ENCODE measurements at places on chromosomes 4 and X.

DNA sequence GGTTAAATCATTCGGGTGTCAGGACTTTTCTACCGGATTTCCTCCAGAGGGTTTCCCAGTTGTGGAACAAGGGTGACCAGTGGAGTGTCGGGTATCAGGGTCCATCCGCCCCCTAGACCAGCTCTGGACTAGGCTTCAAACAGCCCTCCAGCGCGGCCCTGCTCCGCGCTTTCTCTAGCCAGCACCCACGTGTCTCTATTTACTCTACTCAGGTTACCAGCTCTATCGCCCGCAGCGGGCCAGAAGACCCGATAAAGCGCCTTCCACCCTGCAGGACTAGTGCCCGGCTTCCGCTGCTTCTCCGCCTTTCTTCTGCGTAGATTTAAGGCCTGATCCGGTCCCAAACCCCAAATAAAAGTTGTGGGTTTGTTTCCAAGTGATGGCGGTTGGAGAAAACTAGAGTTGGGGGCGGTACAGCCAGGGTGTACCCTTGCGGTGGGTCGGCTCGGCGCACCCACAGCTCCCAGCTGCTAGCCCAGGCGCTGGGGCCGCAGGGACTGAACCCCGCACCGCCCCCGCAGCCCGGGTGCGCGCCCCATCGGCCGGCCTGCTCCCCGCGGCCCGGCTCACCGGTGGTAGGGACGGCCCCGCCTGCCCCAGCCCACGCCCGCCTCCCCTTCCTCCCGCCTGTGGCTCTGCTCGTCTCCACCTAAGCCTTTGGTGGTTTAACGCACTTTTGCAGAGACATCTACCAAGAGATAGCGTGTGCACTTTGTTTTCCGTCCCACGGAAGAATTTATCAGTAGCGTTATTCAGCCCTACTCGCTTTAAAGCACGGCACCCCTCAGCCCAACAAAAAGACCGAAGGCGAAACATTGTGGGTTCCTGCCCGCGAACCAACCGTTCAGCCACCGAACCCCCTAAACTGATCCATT is 2.1 kb downstream of the LEF1 start:
- no peak for DNase-seq
- H3K4me3 ChIP-seq, result peak overlapping the region; percentile 89
- H3K27me3 ChIP-seq, result peaks cover 84% of the 10 kb centered on the region
- H3K27ac ChIP-seq, result peak overlapping the region; percentile 41
- H3K4me1 ChIP-seq, result peaks cover 25% of the 10 kb centered on the region

DNA sequence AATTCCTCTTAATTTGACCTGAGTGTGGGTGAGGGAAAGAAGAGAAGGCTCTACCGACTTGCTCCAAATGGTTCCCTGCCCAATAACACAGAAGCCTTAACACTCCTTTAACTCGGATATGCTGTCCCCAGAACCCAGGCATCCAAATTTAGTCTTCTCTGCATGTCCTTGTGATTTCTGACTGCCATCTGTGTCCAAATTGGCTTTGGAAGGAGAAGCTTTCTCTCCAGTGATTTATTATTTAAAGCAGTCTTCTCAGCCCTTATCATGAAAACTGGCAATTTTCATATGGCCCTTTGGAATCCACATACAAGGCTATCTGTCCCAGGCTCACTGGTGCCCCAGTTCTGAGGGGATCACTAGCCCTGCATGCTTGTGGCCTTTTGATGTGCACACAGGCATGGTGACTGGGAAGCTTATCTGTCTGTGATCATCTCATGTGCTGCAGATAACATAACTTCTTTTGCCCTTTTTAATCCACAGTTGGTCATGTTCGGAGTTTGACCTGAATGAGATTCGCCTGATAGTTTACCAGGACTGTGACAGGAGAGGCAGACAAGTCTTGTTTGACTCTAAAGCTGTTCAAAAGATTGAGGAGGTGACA is 56.7 kb downstream of the FNIP2 start:
- DNase-seq, result no peak
- peak overlapping the region; percentile 36 for H3K27ac ChIP-seq
- no peak overlapping the region for H3K4me3 ChIP-seq
- H3K36me3 ChIP-seq, result no peaks in the 10 kb centered on the region

GRCh38 chr4:4762909-4763821 is 96.3 kb upstream of the MSX1 start:
- H3K4me1 ChIP-seq, result peaks cover 16% of the 10 kb centered on the region
- peaks cover 4% of the 10 kb centered on the region for H3K36me3 ChIP-seq
- H3K4me3 ChIP-seq, result peak overlapping the region; percentile 68

- H3K27me3 ChIP-seq, result no peaks in the 10 kb centered on the region
- no peak overlapping the region for H3K27ac ChIP-seq
- DNase-seq, result no peak
- H3K4me1 ChIP-seq, result no peaks in the 10 kb centered on the region
These were observed 206.1 kb downstream of the SLC39A8 start for GRCh38 chr4:102139132-102139573.

DNA sequence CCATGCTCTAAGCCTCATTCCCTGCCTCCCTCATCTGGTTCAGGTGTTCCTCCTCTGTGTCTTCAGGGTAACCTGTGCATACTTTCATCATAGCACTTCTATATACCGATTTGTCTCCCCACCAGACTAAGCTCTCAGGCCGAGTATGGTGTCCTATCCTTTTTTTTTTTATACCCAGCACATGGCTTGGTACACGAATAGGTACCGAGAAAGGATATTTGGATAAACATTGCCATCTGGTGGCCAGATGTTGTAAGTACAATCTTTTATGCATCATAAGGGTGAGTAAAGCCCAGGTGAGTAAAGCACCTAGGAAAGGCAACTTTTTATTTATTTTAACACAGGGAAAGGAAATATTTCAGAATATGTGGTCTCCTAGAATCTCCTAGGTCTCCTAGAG is 68.4 kb downstream of the MID2 start:
- H3K4me3 ChIP-seq, result no peak overlapping the region
- no peak overlapping the region for H3K27ac ChIP-seq
- no peaks in the 10 kb centered on the region for H3K27me3 ChIP-seq
- H3K36me3 ChIP-seq, result no peaks in the 10 kb centered on the region
- peak; percentile 31 for DNase-seq

DNA sequence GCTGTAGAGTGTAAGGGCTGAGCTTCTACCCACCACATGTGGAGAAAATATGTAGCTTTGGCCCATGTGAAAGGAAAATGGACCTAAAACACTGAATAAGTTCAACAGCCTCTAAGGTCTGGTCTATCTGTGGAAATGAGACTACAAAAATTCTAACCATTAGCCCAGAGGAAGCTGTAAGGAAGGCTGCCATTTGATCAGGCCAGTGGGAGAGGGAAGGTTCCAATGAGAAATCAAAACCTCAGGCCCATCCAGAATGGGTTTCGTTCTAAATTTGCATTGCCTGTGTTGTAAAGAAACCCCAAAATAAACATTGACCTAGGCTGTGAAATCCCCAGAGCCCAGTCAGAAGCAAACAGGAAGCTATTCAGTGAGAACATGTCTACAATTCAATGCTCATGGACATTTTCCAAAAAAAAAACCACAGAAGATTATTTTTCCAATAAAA is 320.4 kb upstream of the SLC7A11 start:
- H3K36me3 ChIP-seq, result no peaks in the 10 kb centered on the region
- H3K27ac ChIP-seq, result no peak overlapping the region
- H3K4me1 ChIP-seq, result no peaks in the 10 kb centered on the region
- no peaks in the 10 kb centered on the region for H3K27me3 ChIP-seq
- no peak overlapping the region for H3K4me3 ChIP-seq
- no peak for DNase-seq

DNA sequence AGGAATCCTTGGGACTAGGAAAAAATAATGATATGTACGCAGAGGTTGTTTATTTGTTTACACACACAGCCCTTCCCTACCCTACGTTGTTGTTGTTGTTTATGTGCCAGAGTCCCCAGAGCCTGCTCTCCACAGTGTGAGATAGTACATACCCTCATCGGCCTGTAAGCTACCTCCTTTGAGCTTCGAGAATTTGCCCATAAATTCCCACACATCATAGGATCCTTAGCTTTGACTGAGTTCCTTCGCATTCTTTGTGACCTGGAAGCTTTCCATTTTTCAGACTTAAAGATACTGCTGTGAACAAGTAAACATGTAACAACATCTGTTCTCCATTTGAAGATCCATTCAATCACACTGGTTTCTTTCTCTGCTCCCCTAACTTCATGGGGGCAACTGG is 114.5 kb downstream of the IRF2 start:
- H3K4me3 ChIP-seq, result no peak overlapping the region
- no peaks in the 10 kb centered on the region for H3K27me3 ChIP-seq
- H3K36me3 ChIP-seq, result peaks cover 2% of the 10 kb centered on the region
- no peak overlapping the region for H3K27ac ChIP-seq
- DNase-seq, result no peak

DNA sequence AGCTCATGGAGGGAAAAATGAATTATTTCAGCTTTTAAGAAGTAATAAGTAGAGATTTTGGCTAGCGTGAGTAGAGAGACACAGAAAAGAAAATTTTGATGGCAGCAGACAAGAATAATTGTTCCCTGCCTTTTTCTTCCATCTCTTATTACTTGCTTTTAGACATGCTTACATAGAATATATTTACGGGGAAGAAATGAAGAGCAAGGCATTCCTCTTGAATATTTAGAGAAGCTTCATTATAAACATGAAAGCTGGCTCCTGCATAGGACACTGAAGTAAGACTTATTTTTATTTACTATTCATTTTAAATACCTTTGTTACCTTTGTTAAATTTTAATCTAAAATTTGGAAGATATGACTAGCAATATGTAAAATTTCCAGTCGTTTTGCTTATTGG is 32.2 kb downstream of the DCK start:
- H3K4me3 ChIP-seq, result no peak overlapping the region
- DNase-seq, result no peak
- no peaks in the 10 kb centered on the region for H3K27me3 ChIP-seq
- H3K36me3 ChIP-seq, result peaks cover 80% of the 10 kb centered on the region
- H3K27ac ChIP-seq, result no peak overlapping the region

- no peaks in the 10 kb centered on the region for H3K27me3 ChIP-seq
- H3K4me1 ChIP-seq, result peaks cover 8% of the 10 kb centered on the region
- DNase-seq, result no peak
- peak overlapping the region; percentile 69 for H3K27ac ChIP-seq
- no peak overlapping the region for H3K4me3 ChIP-seq
- no peaks in the 10 kb centered on the region for H3K36me3 ChIP-seq
These were observed 144.3 kb downstream of the RTL3 start for GRCh38 chrX:78514852-78515251.

DNA sequence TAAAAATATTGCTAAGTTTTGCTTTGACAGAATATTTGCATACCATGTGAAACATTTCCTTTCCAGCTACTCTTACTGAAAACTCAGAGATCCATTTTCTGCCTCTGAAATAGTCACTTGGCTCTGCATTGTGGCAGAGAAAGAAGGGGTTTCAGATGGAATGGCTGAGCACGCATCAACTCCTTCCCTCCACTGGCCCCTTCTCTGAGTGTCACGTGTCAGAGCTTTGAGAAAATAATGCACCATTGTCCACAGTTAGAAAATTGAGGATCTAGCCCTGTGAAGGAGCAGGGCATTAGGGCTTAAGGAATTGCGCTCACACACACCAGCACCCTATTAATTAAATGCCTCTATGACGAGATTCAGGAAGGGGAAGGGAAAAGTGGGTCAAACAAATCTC is 78.8 kb upstream of the FAT4 start:
- no peaks in the 10 kb centered on the region for H3K4me1 ChIP-seq
- no peak for DNase-seq
- no peak overlapping the region for H3K4me3 ChIP-seq

DNA sequence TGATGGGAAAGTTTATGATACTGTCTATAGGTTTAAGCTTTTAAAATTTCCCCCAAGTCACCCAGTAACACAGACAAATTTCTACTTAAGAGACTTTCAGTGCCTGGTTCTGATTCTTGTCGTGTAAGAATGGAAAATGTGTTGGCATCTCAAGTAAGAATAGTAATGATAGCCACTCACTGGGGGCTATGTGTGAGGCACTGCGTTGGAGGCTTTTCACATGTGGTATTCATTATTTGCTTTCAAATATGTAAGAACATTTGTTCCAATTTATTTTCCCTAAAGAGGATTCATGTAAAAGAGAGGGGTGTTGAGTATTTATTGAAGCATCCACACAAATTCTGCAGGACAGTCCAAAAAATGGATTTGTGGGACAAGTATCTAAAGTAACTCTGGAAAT is 143.6 kb downstream of the FNIP2 start:
- H3K4me1 ChIP-seq, result no peaks in the 10 kb centered on the region
- H3K27ac ChIP-seq, result no peak overlapping the region
- H3K27me3 ChIP-seq, result no peaks in the 10 kb centered on the region
- H3K36me3 ChIP-seq, result no peaks in the 10 kb centered on the region

- DNase-seq, result no peak
- H3K27ac ChIP-seq, result no peak overlapping the region
- no peaks in the 10 kb centered on the region for H3K36me3 ChIP-seq
- H3K4me3 ChIP-seq, result no peak overlapping the region
These were observed 94.2 kb downstream of the GPAT3 start for GRCh38 chr4:83629945-83630721.

DNA sequence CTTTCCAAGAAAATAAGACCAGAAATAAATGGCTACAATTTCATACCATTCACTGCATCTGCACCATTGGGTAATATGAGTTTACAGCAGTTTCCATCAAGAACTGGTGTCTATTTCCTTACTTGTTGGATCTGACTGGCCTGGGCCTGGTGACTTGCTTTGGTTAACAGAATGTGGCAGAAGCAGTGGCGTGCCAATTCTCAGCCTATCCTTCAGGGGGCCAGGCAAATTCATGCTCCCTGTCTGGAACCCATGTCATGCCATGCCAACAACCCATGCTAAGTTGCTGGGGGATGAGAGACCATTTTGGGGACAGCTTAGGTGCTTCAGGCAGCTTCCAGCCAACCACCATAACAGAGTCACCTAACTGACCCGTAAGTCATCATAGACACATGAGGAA is 656.7 kb downstream of the SPOCK3 start:
- no peak overlapping the region for H3K4me3 ChIP-seq
- H3K27ac ChIP-seq, result no peak overlapping the region
- no peak for DNase-seq

- H3K27me3 ChIP-seq, result peaks cover 29% of the 10 kb centered on the region
- DNase-seq, result no peak
- no peak overlapping the region for H3K4me3 ChIP-seq
- H3K4me1 ChIP-seq, result no peaks in the 10 kb centered on the region
- no peaks in the 10 kb centered on the region for H3K36me3 ChIP-seq
- no peak overlapping the region for H3K27ac ChIP-seq
These were observed 15.0 kb upstream of the ENAM start for GRCh38 chr4:70613306-70614183.

GRCh38 chrX:102765809-102766208 is 45.3 kb downstream of the GPRASP3 start:
- H3K4me3 ChIP-seq, result no peak overlapping the region
- no peak overlapping the region for H3K27ac ChIP-seq
- no peaks in the 10 kb centered on the region for H3K27me3 ChIP-seq
- peaks cover 9% of the 10 kb centered on the region for H3K36me3 ChIP-seq
- no peak for DNase-seq
- H3K4me1 ChIP-seq, result peaks cover 12% of the 10 kb centered on the region
